ENCODE measurements at places on chromosomes 7 and 10.

DNA sequence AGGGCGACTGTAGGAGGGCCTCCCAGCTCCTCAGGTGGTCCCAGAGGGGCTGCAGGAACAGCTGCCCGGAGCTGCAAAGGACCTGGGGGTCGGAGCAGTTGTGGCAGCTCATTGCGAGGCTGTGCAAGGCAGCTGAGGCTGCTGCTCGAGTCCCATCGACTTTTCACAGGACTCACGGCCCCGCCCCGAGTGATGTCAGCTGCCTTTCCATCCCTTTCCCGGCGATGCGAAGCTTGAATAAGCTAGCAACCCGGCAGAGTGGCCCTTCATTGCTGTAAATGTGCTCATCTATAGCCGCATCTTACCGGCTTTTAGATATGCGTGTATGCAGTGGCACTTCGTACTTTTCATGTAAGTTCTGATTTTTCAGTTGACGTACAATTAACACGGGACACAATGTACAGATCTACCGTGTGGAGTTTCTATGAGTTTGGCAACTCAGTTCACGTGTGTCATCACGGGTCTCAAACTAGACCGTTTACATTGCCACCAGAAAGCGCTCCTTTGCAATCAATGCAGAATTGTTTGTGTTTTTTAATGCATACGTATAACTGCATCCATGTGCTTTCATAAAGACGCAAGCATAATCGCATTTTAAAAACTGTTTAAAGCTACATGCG, at the start of gene CH25H:
TSS of gene CH25H (minus strand) at position 137 of the 620 bp plus-strand sequence. CDS start at position 112, 25 bp downstream.
- DNase-seq, result peak; percentile 29

GRCh38 chr10:107028236-107028635, 136.3 kb downstream of the SORCS1 start:
- no peak for DNase-seq

- no peak for DNase-seq
Measured at GRCh38 chr7:11747715-11748485, 84.1 kb downstream of the THSD7A start.

GRCh38 chr10:111822661-111823060, 360.9 kb downstream of the GPAM start:
- DNase-seq, result no peak

DNA sequence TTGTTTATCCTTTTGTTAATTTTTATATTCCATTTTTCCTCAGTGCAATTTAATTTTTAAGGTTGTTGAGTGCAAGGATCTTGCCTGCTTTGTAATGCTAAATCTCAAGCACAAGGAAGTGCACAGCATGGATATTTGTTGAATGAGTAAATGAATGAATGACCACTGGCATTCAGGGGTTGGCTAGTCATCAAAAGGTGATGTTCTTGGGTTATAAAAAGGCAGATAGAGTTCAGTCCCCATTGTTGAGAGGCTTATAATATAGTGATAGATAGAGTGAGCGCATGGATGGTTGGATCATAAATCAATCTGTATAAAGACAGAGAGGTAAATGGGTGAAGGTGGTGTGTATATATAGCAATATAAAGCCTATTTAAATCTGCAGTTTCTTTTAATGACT, 193.2 kb upstream of the KLF6 start:
- no peak for DNase-seq

Measured in T-helper 2 cell treated with Interferon-gamma antibody and Interleukin-4, amounts not matched to agents 5 μg/mL and 100 μg/mL, for 36 hours (primary cell).